Lower lobe of right lung (tissue), 2 donors: ENCODE measurements at places on chromosomes 3 and 15.

GRCh38 chr15:50857763-50858162, 50.7 kb upstream of the AP4E1 start:
- H3K36me3 ChIP-seq, result no peaks in the 10 kb centered on the region
- no peaks in the 10 kb centered on the region for H3K27me3 ChIP-seq
- H3K4me3 ChIP-seq, result no peak overlapping the region
- H3K4me1 ChIP-seq, result no peaks in the 10 kb centered on the region
- no peak overlapping the region for H3K27ac ChIP-seq

GRCh38 chr15:40151499-40151898, 9.4 kb upstream of the BUB1B start:
- H3K4me3 ChIP-seq, result no peak overlapping the region
- H3K27me3 ChIP-seq, result no peaks in the 10 kb centered on the region
- no peak for DNase-seq
- peaks cover 4% of the 10 kb centered on the region for H3K4me1 ChIP-seq
- no peaks in the 10 kb centered on the region for H3K36me3 ChIP-seq

DNA sequence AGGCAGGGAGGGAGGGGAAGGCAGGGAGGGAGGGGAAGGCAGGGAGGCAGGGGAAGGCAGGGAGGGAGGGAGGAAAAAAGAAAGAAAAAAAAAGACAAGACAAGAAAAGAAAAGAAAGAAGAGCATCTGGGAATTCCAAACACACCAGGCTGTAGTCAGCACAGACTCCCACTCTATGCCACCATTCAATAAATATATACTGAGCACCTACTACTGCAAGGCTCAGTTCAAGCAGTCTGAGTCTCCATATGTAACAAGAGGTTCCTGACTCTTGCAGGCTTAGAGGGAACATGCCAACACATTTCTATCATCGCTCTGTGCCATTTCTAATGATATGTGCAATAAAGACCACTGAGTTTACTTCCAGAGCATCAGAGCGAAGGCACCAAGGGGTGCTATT, 47.7 kb downstream of the ANXA2 start:
- DNase-seq, result no peak
- H3K27me3 ChIP-seq, result no peaks in the 10 kb centered on the region
- H3K4me3 ChIP-seq, result no peak overlapping the region
- peaks cover 95% of the 10 kb centered on the region for H3K36me3 ChIP-seq

- peak; percentile 12 for DNase-seq
- no peaks in the 10 kb centered on the region for H3K4me1 ChIP-seq
- H3K27ac ChIP-seq, result no peak overlapping the region
These were observed 99.2 kb downstream of the PLXNA1 start for GRCh38 chr3:127082066-127082465.

DNA sequence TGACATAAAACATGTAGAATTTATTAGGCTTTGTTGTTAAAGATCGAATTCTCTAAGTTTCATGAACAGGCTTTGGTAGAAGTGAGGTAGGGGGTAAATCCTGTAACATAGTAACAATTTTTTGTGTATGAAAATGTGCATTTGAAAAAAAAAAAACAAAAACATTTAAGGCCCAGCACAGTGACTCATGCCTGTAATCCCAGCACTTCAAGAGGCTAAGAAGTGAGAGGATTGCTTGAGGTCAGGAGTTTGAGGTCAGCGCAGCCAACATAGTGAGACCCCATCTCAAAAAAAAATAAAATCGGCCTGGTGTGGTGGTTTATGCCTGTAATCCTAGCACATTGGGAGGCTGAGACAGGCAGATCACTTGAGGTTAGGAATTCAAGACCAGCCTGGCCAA, 26.8 kb upstream of the PPP4R2 start:
- H3K27ac ChIP-seq, result no peak overlapping the region
- no peak for DNase-seq
- no peaks in the 10 kb centered on the region for H3K27me3 ChIP-seq
- H3K36me3 ChIP-seq, result no peaks in the 10 kb centered on the region

DNA sequence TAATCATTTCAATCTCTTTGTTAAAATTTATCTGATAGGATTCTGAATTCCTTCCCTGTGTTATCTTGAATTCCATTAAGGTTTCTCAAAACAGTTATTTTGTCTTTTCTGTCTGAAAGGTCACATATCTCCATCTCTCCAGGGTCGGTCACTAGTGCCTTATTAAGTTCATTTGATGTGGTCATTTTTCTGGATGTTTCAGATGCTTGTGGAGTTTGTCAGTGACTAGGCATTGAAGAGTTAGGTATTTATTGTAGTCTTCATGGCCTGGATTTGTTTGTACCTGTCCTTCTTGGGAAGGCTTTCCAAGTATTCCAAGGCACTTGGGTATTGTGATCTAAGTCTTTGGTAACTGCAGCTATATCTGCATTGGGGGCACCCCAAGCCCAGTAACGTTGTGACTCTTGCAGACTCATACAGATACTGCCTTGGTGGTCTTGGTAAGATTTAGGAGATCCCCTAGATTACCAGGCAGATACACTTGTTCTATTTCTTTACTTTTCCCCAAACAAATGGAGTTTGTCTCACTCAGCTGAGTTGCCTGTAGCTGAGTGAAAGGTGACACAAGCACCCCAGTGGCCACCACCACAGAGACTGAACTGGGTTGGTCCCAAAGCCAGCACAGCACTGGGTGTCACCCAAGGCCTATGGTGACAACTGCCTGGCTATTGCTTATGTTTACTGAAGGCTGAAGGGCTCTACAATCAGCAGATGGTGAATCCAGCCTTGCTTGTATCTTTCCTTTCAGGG, 18.9 kb upstream of the SLC27A2 start:
- no peaks in the 10 kb centered on the region for H3K27me3 ChIP-seq
- no peaks in the 10 kb centered on the region for H3K4me1 ChIP-seq
- no peak for DNase-seq
- no peak overlapping the region for H3K4me3 ChIP-seq

GRCh38 chr3:14188041-14188754, 9.6 kb downstream of the LSM3 start:
- no peak overlapping the region for H3K4me3 ChIP-seq
- no peaks in the 10 kb centered on the region for H3K27me3 ChIP-seq
- no peak overlapping the region for H3K27ac ChIP-seq
- no peak for DNase-seq

GRCh38 chr3:20736287-20736852, 550.4 kb upstream of the SGO1 start:
- no peak for DNase-seq
- no peak overlapping the region for H3K4me3 ChIP-seq
- H3K4me1 ChIP-seq, result no peaks in the 10 kb centered on the region
- no peak overlapping the region for H3K27ac ChIP-seq

- no peak overlapping the region for H3K27ac ChIP-seq
- H3K4me3 ChIP-seq, result no peak overlapping the region
- no peaks in the 10 kb centered on the region for H3K4me1 ChIP-seq
These were observed 74.3 kb downstream of the TFG start for GRCh38 chr3:100783619-100784018.

GRCh38 chr3:143428294-143428693, 308.7 kb downstream of the CHST2 start:
- H3K36me3 ChIP-seq, result no peaks in the 10 kb centered on the region
- H3K4me3 ChIP-seq, result no peak overlapping the region
- no peaks in the 10 kb centered on the region for H3K27me3 ChIP-seq
- H3K27ac ChIP-seq, result no peak overlapping the region
- no peak for DNase-seq

DNA sequence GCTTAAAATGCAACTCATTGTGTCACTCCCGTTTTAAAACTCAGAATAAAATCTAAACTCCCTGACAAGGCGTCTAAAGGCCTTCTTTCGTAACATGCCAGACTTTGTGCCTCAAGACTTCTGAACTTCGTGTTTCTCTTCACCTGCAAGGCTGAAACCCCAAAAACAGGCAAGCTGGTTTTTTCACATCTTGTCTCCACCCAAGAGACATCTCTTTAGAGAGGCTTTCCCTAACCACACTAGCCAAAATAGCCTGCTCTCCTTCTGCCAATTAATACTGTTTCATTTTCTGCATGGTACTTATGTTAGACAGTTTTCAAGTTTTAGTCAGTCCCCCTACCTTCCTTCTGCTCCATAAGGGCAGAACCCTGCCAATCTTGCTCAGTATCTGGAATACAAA, 41.6 kb downstream of the RAF1 start:
- H3K4me1 ChIP-seq, result peaks cover 48% of the 10 kb centered on the region
- H3K27ac ChIP-seq, result no peak overlapping the region
- H3K27me3 ChIP-seq, result no peaks in the 10 kb centered on the region
- DNase-seq, result no peak
- H3K4me3 ChIP-seq, result no peak overlapping the region

GRCh38 chr3:22156868-22157267, 405.9 kb upstream of the ZNF385D start:
- H3K4me1 ChIP-seq, result no peaks in the 10 kb centered on the region
- H3K27me3 ChIP-seq, result no peaks in the 10 kb centered on the region
- H3K36me3 ChIP-seq, result no peaks in the 10 kb centered on the region

DNA sequence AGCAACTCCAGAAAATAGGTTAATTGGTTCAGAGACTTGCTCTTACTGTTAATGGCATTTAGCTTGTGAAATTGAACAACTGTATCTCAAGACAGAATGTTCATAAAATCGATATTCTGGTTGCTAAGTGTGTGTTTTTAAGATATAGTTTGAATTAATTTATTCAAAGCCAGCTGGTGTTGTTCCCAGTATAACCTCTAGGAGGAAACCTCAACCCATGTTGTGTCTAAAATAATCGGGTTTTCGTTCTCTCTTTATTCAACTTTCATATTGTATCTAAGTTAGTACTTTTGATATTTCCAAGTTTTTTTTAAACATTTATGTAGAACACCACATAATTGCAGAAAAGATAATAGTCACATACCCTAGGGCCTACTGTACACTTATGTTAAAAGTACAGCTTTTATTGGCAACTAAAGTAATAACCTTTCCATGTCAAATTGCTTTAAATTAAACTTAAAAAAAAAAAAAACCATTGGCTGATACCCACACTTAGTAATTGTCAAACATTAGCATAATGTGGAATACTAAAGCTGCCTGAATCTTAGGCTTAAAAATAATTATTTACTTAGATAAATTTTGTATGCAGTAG, 90.9 kb downstream of the SAMMSON start:
- no peaks in the 10 kb centered on the region for H3K27me3 ChIP-seq
- H3K36me3 ChIP-seq, result no peaks in the 10 kb centered on the region
- no peak overlapping the region for H3K4me3 ChIP-seq
- no peak overlapping the region for H3K27ac ChIP-seq

DNA sequence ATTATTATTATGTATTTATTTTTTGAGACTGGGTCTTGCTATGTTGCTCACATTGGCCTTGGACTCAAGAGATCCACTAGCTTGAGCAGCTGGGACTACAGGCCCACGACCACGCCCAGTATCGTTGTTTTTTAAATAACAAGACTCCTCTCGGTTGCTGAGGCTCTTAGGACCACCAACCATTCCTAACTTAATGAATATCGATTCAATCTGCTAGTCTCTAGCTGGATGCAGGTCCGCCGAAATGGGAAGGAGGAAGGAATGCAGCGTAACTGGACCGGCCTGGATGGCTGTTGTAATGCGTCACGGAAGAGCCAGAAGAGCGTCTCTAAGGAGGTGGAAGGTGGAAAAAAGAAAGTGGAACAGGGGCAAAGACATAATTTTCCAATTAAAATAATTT, 1.7 kb downstream of the ANXA2 start:
- H3K27ac ChIP-seq, result peak overlapping the region; percentile 95
- no peaks in the 10 kb centered on the region for H3K27me3 ChIP-seq
- H3K4me3 ChIP-seq, result peak overlapping the region; percentile 78
- peaks cover 10% of the 10 kb centered on the region for H3K36me3 ChIP-seq
- no peak for DNase-seq

DNA sequence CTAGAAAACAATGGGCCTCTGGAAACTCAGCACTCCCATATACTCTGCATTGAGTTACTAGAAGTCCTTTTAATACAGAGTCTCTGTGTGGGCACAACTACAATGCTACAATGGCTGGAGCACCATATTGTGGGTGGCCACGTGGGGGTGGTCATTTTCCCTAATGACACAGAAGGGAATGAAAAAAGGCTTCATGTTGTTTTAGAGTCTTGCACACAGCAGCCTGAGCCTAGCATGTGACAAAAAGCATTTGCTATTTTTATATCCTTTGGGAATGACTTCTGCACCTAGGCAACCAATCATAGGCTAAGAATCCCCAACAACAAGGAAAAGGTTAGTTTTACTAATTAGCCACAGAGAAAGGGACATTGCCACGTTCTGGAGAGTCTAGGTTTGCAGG, 120.6 kb downstream of the PPM1L start:
- no peak overlapping the region for H3K4me3 ChIP-seq
- no peaks in the 10 kb centered on the region for H3K36me3 ChIP-seq
- no peak for DNase-seq
- H3K4me1 ChIP-seq, result no peaks in the 10 kb centered on the region
- no peak overlapping the region for H3K27ac ChIP-seq

DNA sequence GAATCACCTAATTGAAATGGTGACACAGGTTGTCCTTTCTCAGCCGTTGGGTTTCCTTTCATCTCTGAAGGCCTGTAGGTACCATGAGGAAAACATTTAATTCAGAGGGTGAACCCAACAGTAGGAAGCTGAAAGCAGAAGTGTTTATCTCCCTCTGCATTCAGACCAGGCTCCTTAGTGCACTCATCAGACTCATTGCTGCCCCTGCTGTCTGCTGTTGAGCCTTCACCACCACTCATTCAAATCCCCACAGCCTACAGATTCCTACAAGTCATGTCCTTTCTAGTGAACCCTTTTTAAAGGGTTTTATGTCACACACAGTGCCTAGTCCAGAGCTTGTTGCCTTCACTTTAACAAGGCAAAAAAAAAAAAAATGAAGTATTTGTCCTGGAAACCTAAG, 13.4 kb downstream of the WDR48 start:
- H3K4me1 ChIP-seq, result no peaks in the 10 kb centered on the region
- no peaks in the 10 kb centered on the region for H3K27me3 ChIP-seq
- DNase-seq, result no peak
- peaks cover 59% of the 10 kb centered on the region for H3K36me3 ChIP-seq
- H3K27ac ChIP-seq, result no peak overlapping the region
- no peak overlapping the region for H3K4me3 ChIP-seq

DNA sequence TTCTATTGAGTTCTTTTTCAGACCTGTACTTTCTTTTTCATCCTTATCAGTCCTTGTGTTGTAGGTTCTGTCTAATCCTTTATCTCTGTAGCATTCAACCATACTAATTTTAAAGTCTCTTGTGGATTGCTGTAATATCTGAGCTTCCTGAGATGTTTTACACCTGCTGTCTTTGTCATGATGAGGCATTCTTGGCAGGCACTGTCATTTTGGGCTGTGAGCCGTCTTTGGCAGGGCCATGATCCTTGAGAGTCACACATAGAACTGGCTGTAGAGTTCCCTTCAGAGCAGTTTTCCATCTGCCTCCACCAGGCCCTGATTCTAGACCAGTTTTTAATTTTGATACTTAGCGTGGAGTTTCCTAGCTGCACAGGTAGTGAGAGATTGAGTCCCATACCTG, 6.7 kb downstream of the EFCC1 start:
- no peaks in the 10 kb centered on the region for H3K36me3 ChIP-seq
- H3K27ac ChIP-seq, result peak overlapping the region; percentile 43
- no peak for DNase-seq
- no peak overlapping the region for H3K4me3 ChIP-seq
- H3K4me1 ChIP-seq, result peaks cover 62% of the 10 kb centered on the region

DNA sequence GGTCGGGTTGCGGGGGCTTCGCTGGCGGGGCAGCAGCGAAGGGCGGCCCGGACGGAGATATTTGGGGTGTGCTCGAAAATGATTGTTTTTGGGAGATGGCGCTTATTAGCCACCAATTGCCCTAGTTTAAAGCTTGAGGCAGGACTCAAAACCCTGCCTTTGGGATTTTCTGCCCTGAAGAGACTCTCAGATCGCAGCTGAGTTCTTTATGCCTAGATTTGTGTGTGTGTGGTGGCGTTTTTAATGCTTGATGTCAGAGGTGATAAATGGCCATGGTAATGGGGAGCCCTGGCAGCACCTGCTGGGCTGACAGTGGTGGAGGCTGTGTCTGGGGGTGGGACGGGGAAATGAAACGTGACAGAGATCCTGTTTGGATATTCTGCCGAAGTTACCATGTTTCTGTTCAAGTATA, 604 bp downstream of the KCTD6 start:
- no peaks in the 10 kb centered on the region for H3K36me3 ChIP-seq
- H3K27me3 ChIP-seq, result no peaks in the 10 kb centered on the region
- DNase-seq, result no peak
- H3K27ac ChIP-seq, result peak overlapping the region; percentile 75
- H3K4me1 ChIP-seq, result peaks cover 51% of the 10 kb centered on the region
- H3K4me3 ChIP-seq, result peak overlapping the region; percentile 79
